ENCODE measurements at places on chromosomes 4 and X.

GRCh38 chr4:84441758-84442377 lies 57.2 kb downstream of the NKX6-1 start:
- DNase-seq, result no peak

GRCh38 chr4:1099684-1100335 lies 13.6 kb downstream of the RNF212 start:
- no peak for DNase-seq

- DNase-seq, result no peak
Observed at GRCh38 chrX:72048510-72049455, 82.9 kb downstream of the RTL5 start.

DNA sequence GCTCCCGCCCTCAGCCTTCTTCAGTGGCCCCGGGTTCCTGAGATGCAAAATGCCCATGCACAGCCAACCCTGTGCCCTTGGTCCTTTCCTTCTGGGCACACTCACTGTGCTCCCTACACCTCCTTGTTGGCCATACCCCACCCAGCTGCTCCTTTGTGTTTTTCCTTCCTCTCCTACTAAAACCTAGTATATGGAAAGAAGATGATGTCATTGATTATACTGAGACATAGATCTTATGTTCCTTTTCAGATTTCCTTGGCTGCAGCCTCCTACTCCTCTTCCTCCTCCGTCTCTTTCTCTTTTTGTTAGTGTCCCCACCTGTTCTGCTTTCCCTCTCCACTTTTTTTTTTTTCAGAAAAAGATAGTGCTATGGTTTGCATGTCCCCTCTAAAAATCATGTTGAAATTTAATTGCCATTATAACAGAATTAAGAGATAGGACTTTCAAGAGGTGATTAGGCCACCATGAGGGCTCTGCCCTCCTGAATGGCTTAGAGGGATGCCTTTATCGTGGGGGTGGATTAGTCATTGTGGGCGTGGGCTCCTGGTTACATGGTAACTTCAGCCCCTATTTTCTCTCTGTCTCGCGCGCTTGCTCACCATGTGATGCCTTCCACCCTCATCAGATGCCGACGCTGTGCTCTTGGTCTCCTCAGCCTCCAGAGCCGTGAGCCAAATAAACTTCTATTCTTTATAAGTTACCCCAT lies 254.9 kb upstream of the GATB start:
- DNase-seq, result peak; percentile 31

DNA sequence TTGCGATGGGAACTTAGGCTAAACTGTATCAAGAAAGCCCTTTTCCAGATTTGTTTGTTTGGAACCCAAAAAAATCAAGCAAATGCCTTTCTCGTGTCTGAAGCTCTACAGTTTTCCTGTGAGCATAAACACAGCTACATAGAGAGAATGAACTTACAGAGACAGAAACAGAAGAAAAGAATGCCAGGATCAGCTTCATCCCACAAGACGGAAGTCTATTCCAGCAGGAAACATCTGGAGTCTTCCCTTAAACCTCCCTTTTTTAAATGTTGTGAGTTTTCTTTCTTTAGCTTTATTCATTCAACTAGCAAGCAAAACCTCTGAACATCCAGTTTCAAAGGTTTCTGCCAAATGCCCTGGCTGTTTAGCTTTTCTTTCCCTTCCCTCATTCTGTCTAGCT lies 32.6 kb upstream of the ZFP42 start:
- no peak for DNase-seq

GRCh38 chr4:67133162-67133561 lies 412.1 kb downstream of the CENPC start:
- no peak for DNase-seq

- DNase-seq, result no peak
Observed at GRCh38 chr4:61223385-61223784, 23.3 kb downstream of the ADGRL3 start.

GRCh38 chrX:151970027-151970426 lies 4.4 kb downstream of the GABRE start:
- no peak for DNase-seq

Measured in Ammon's horn (tissue), 1 donor.